ENCODE measurements at places on chromosomes 16 and 17. TPM values are rescaled to one million over a fixed set of nuclear protein-coding genes. Genes with fewer than 3 reads are reported as not detected.

HOXB8 gene
- 65.2 TPM for polyA plus RNA-seq

ZFP3 gene
- 3.6 TPM for polyA plus RNA-seq

KRT40 gene
- not detected for polyA plus RNA-seq

HAGHL gene
- polyA plus RNA-seq, result 8.7 TPM

TEDC2 gene
- 20.4 TPM for polyA plus RNA-seq

NACA2 gene
- not detected for polyA plus RNA-seq

TPSG1 gene
- not detected for polyA plus RNA-seq

EVPLL gene
- polyA plus RNA-seq, result not detected

OMG gene
- polyA plus RNA-seq, result 44.9 TPM

SEPTIN12 gene
- polyA plus RNA-seq, result not detected

LPO gene
- 0.20 TPM for polyA plus RNA-seq

SEZ6 gene
- polyA plus RNA-seq, result 64.1 TPM

PRKCB gene
- polyA plus RNA-seq, result 15.8 TPM

TMED6 gene
- polyA plus RNA-seq, result not detected

TBC1D3C gene
- not detected for polyA plus RNA-seq

CTU2 gene
- polyA plus RNA-seq, result 24.6 TPM

KRTAP4-4 gene
- not detected for polyA plus RNA-seq

INPP5K gene
- polyA plus RNA-seq, result 50.0 TPM

CCDC200 gene
- not detected for polyA plus RNA-seq

CACNG3 gene
- polyA plus RNA-seq, result 13.6 TPM

KRTAP9-4 gene
- polyA plus RNA-seq, result not detected

ICAM2 gene
- 25.2 TPM for polyA plus RNA-seq

TMEM100 gene
- polyA plus RNA-seq, result 1.6 TPM

SLC16A13 gene
- 1.8 TPM for polyA plus RNA-seq

KRTAP9-2 gene
- not detected for polyA plus RNA-seq

ZNF276 gene
- 7.5 TPM for polyA plus RNA-seq

LMF1 gene
- polyA plus RNA-seq, result 21.5 TPM

P2RX5 gene
- polyA plus RNA-seq, result 3.1 TPM

MYH8 gene
- not detected for polyA plus RNA-seq

OTOP2 gene
- polyA plus RNA-seq, result not detected

CA5A gene
- 0.54 TPM for polyA plus RNA-seq

DDX42 gene
- 44.7 TPM for polyA plus RNA-seq

ZNHIT3 gene
- polyA plus RNA-seq, result 71.2 TPM

CSF3 gene
- polyA plus RNA-seq, result 0.25 TPM

RAC3 gene
- polyA plus RNA-seq, result 65.2 TPM

CEP295NL gene
- 0.20 TPM for polyA plus RNA-seq

LDHD gene
- polyA plus RNA-seq, result 9.0 TPM

NTN1 gene
- polyA plus RNA-seq, result 2.2 TPM

RNF166 gene
- 22.2 TPM for polyA plus RNA-seq

RAB26 gene
- polyA plus RNA-seq, result 13.7 TPM

FLOT2 gene
- 183 TPM for polyA plus RNA-seq

PRR11 gene
- polyA plus RNA-seq, result 64.6 TPM

IGSF6 gene
- polyA plus RNA-seq, result 1.3 TPM

HBZ gene
- not detected for polyA plus RNA-seq

ABI3 gene
- polyA plus RNA-seq, result 3.2 TPM

LAT gene
- 4.1 TPM for polyA plus RNA-seq

GTF3C1 gene
- 111 TPM for polyA plus RNA-seq

DHRS7C gene
- 2.0 TPM for polyA plus RNA-seq

LITAF gene
- polyA plus RNA-seq, result 96.6 TPM

AANAT gene
- polyA plus RNA-seq, result not detected

ATPAF2 gene
- 41.0 TPM for polyA plus RNA-seq

NEUROD2 gene
- polyA plus RNA-seq, result 8.1 TPM

Measured in brain (organoid and tissue), 16 donors.